WERI-Rb-1 (cell line): ENCODE measurements at places on chromosomes 16 and 17.

GRCh38 chr17:5044630-5045029 lies 9.4 kb upstream of the SLC52A1 start:
- DNase-seq: no peak

DNA sequence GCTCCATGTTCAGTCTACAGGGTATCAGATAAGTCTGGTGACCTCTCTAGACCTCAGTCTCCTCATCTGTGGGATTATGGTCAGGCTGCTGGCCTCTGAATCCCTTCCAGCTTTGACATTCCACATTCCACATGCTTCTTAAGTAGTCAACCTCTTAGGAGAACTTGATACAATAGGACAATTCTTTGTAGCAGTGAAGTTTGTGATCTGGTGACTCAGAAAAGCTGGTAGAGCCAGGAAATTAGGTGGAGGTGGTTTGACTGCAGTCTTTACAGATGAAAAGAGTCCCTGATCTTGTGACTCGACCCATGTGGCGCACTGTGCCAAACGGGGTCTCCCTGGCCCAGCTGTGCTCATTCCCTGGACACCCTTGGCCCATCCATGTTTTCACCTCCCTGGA lies 147.8 kb downstream of the NTN1 start:
- DNase-seq: no peak

- no peak for DNase-seq
Observed at GRCh38 chr16:85788819-85789218, 10.5 kb downstream of the EMC8 start.

GRCh38 chr17:79294459-79295071 lies 219.9 kb downstream of the ENGASE start:
- DNase-seq: no peak

DNA sequence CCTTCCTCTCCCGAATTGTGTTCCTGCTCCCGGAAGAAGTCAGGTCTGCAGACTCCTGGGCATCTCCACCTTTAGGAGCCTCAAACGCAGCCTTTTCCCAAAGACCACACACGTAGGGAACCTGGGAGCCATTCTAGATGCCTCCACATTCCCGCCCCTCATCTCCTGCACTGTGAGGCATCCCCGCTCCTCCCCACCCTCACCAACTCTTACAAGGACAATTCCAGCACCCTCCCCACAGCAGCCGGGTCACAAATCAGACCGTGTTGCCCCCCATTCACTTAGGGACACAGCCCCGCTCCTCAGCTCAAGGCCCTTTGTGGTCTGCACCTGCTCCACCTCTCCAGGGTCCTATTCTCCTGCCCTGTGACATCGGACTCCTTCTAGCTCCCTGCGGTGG lies 49.6 kb downstream of the ABR start:
- no peak for DNase-seq

DNA sequence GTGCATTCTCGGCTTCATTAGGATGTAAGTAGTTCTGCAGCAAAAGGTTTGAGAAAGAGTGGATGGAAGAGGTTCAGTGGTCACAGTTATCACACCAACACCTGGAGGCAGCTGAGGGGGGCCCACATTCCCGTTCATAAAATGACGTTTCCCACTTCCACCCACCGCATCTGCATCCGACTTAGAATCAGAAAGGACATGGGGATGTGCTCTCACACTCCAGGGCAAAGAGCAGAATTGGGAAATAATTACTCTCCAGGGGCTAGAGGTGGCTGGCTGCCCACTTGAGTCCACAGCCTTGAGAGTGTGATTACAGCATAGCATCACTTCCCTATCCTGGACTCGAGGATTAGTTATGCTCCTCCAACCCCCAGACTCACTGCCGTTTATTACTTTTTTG lies 122.0 kb downstream of the CPPED1 start:
- no peak for DNase-seq

DNA sequence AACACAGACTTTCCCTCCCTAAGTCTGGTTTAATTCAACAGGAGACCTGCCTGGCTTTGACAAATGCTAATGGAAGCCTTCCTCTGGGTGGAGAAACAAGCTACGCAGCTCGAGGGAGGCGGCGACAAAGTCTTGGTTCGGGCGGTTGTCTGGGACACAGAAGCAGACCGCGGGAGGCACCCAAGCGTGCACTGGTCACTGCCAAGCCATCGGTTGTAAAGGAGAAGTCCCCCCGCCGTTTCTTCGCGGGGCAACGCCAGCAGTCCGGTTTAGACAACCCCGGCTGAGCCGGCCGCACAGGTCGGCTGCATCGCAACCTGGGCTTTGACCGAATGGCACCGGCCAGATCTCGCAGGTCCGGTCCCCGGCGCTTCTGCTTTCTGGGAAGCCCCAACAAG lies 586 bp downstream of the GLYR1 start:
- DNase-seq: peak; percentile 54
